CD4-positive, alpha-beta T cell treated with Interleukin-6 for 4 hours (primary cell): ENCODE measurements at places on chromosomes 16 and 17.
A peak's percentile ranks its signal among the peaks of the same experiment; 100 is the strongest.

- DNase-seq = no peak
Observed at GRCh38 chr17:73343168-73343634, 31.4 kb upstream of the CDC42EP4 start.

DNA sequence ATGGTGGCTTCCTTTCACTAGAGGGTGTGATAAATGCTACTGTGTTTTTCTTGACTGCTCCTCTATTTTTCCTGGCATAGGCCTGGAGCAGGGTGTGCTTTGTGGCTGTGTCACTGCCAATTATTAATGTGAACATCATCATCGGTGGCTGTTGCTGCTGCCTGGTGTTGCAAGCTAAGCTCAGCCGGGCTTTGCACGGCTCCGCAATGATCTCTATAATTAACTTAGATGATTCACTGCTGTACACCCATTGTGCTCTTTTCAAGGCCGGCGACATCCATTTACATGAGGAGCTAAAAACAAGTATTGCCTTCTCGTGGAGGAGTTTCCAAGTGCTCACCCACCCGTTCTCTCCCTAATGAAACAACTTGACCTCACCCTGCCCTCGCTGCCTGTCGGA, 160.1 kb upstream of the IRX3 start:
- DNase-seq = no peak

GRCh38 chr16:1113889-1114526, 18.0 kb upstream of the C1QTNF8 start:
- DNase-seq = no peak

DNA sequence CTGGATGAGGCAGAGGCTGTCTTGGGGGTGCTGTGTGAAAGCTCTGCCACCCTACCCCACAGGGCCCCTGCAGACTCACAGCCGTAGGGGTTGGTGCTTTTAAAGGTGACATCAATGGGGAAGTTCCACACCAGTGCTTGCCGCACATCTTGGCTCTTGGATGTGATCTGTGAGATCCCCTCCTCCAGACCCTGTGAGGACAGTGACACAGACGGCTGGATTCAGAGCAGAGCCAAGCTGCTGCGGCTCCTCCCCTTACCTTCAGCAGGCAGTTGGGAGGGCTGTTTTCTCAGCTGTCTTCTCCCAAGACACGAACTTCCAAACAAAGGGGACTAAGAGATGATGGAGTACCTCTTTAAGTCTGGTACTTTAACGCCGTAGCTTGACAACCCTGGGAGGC, 4.8 kb downstream of the B9D1 start:
- no peak for DNase-seq

DNA sequence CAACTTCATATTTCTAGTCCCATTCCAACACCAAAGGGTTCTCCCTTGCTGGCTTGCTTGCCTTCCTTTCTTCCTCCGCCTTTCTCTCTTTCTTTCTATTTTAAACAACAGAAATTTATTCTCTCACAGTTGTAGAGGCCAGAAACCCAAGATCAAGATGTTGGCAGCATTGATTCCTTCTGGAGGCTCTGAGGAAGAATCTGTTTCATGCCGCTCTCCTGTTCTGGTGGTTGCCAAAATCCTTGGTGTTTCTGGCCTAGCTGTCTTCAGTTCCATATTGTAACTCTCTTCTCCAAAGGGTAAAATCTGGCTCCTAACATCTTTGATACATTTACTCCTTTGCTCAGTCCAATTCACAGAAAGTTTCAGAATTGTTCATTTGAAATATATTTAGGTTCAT, 3.0 kb upstream of the ANKRD40CL start:
- no peak for DNase-seq

- no peak for DNase-seq
Observed at GRCh38 chr17:69084911-69085310, 24.2 kb upstream of the ABCA9 start.

DNA sequence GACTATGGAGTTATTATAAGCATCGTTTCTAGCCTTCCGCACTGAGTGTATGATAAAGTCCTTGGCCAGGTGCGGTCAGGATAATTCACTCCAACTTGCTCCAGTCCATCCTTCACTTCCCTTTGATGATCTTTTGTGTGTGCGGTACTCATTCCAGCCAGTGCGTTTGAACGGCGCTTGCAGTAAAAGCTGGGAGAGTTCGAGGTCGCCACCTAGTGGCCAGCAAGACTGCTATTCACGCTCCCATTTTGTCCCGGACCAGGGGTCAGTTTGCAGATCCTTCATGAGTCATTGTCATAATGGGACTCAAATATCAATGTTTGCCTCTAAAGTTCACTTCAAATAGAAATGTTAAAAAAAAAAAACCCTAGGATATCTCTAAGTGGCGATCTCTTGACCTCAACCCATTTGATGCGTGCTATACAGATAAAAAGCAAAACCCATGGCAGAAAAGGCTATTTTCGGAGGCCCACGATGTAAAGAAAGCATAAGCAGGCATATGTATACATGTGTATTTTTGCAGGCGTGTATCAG, 417.1 kb downstream of the TMEM114 start:
- DNase-seq = peak; percentile 8

- no peak for DNase-seq
Observed at GRCh38 chr16:17729820-17730219, 259.1 kb upstream of the XYLT1 start.

DNA sequence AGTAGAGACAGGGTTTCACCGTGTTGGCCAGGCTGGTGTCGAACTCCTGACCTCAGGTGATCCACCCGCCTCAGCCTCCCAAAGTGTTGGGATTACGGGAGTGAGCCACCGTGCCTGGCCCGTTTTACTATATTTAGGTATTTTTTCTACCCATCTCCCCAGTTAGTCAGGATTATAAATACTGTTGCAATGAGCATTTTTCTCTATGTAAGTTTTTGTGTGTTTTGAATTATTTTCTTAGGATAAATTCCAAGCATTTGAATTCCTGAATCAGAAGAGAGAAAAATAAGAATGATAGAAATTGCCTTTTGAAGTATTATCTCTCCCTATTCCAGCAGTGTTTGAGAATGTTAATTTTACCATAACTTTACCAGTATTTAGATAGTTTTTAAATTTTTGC, 36.6 kb downstream of the KIAA0513 start:
- no peak for DNase-seq

DNA sequence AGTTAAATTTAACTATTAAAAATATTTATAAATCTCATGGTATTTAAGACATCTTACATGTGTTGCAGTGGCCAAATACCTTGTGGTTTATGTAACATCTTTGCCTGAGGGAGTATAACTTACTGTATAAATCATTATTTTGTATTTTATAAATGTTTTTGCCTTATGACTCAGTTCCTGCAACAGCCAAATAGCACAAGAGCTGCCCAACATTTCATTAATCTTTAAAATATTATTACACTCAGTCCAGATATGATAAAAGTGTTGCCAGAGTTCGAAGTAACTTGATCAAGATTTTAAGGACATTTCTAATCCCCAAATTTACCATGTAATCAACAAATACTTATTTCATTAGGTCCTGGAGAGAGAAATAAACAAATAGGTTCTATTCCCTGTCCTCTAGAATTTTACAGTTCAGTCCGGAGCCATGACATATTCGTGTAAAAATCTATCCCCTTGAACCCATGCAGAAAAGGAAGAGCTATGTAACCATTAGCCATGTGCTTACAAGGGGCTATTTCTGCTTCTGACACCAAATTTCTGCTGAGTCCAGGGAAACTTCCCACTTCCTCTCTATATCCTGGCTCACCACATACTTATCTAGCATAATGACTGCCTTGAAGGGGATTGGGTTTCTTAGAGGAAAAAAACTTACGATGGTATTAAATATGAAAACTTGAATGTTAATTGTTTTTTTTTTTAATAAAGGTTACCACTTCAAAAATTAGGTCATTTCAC, 44.0 kb downstream of the IRX6 start:
- DNase-seq = no peak

GRCh38 chr16:30893417-30893743, 497 bp downstream of the BCL7C start:
- DNase-seq = peak; percentile 32

GRCh38 chr17:67855504-67856324, 30.4 kb downstream of the BPTF start:
- DNase-seq = no peak

- DNase-seq = no peak
Observed at GRCh38 chr16:85094812-85095211, 17.5 kb downstream of the CIBAR2 start.

- no peak for DNase-seq
Observed at GRCh38 chr16:51151961-51152663, 1.0 kb upstream of the SALL1 start.

DNA sequence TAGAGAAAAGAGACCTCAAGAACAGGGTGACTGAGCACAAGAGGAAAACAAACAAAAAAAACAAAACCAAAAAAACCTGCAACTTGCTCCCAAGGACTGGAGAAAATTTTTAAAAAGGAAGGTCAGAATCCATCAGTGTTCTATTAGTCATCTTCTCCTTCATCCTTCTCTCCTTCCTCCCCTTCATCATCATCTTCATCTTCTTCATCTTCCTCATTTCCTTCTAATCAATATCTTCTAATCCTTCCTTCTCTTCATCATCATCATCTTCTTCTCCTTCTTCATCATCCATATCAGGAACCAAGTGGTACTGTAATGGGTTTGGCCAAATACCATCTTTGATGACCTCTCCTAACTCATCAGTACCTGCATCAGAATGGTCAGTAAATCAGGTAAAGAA, 12.2 kb downstream of the HSF5 start:
- no peak for DNase-seq

DNA sequence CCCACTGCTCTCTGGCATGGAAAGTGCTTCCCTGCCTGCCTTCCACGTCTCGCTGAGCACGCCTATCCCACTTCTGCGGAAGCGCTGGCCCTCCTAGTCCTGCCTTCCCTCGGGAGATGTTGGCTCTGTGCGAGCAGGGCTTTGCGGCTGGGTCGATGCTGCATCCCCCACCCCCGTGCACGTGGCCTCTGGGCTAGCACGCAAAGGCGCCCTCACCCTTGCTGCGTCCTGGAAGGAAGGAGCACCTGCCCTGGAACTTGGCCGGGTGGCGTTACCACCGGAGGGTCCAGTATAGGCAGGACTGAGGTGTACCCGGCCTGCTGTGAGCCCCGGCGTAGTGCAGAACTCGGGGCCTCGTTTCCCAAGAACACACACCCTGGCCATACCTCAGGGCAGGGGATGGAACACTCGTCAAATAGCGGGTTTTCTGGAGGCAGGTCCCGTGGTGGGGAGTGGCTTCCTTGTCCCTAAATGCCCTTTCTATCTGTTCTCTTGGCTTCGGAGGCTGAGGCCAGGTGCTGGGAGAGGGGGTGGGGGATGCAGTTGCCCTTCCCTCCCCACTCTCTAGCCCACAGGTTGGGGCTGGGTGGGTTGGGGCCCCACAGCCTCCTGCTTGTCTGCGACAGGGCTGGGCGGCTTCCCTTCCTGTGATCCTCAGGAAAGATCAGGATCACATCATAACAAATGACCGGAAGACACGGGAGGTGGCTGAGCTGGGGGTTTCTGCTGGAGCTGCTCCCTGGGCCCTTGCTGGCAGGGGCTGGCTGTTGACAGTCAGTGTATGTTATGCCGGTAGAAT, 17.4 kb downstream of the BAIAP2 start:
- no peak for DNase-seq

- DNase-seq = no peak
Observed at GRCh38 chr16:50712956-50713355, 19.6 kb downstream of the NOD2 start.

DNA sequence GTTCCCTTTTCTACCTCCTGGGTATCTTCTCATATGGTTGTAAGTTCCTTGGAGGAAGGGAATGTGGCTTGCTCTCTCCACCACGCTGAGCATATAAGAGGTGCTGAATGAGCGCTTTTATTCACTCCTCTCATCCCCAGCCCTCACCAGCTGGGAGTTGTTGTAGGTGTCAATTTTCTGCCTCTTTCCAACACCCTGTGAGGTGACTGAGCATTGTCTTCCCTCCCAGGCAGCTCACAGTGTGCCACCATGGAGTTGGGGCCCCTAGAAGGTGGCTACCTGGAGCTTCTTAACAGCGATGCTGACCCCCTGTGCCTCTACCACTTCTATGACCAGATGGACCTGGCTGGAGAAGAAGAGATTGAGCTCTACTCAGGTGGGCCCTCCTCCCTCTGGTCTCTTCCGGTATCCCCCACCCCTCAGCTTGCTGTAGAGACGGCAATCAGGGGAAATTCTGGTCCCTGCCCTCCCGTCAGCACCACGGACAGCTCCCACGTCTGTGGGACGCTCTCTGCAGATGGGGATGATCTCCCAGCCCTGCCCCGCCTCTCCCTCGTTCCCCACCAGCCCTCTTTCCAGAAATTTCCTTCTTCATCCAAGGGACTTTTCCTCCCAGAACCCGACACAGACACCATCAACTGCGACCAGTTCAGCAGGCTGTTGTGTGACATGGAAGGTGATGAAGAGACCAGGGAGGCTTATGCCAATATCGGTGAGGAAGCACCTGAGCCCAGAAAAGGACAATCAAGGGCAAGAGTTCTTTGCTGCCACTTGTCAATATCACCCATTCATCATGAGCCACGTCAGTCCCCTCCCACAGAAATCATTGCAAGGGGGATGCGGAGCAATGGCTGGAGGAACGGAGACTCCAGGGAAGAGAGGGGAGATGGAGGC, 18.3 kb downstream of the CIITA start:
- DNase-seq = peak; percentile 30

DNA sequence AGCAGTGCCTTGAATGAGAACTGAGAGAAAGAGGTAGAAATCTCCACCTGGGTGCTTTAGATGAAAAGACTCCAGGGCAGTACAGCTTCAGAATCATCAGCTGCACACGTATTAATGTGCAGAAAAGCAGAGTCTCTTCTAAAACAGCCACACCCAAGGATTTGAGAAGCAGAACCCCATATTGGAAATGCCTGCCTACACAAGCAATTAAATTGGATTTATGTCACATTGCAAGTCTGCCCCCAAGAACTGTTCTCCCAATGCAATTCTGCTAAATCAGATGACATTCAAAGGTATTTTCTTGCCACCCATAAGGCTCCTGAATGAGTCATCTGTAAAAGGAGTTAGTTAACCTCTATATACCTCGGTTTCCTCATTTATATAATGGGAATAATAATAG, 326.0 kb upstream of the C16orf82 start:
- no peak for DNase-seq

DNA sequence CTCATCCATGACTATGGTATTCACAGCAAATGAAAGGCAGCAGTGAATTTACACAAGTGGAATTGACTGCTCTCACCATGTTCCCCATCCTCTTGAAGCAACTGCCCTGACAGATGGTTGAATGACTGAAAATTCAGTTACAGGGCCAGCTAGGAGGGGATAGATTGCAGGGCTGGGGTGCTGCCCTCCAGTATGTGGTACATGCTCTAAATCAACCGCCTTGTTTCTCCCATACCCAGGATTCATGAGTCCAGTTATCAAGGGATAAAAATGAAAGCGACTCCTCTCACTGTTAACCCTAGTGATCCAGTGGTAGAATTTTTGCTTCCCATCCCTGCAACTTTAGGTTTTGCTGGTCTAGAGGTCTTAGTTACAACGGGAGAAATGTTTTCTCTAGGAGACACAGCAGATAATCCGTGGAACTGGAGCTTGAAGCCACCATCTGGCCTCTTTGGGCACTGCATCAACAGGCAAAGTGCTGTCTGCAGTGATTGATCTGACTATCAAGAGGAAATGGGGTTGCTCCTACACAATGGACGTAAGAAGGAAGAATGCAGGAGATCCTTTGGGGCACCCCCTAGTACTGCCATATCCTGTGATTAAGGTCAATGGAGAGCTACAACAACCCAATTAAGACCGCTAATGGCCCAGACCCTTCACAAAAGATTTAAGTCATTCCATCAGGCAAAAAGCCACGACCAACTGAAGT, 32.0 kb downstream of the SCPEP1 start:
- DNase-seq = peak; percentile 61

GRCh38 chr16:79098907-79099306, 501.6 kb downstream of the MAF start:
- DNase-seq = no peak

GRCh38 chr17:77455111-77455890, 314.5 kb downstream of the SEC14L1 start:
- DNase-seq = peak; percentile 49

GRCh38 chr17:27502526-27503324, 46.5 kb downstream of the KSR1 start:
- no peak for DNase-seq
